ENCODE measurements at places on chromosomes 6 and 20. TPM values are rescaled to one million over a fixed set of nuclear protein-coding genes. Genes with fewer than 3 reads are reported as not detected.

The LAMA2 gene
- 0.84 TPM for total RNA-seq

DNA sequence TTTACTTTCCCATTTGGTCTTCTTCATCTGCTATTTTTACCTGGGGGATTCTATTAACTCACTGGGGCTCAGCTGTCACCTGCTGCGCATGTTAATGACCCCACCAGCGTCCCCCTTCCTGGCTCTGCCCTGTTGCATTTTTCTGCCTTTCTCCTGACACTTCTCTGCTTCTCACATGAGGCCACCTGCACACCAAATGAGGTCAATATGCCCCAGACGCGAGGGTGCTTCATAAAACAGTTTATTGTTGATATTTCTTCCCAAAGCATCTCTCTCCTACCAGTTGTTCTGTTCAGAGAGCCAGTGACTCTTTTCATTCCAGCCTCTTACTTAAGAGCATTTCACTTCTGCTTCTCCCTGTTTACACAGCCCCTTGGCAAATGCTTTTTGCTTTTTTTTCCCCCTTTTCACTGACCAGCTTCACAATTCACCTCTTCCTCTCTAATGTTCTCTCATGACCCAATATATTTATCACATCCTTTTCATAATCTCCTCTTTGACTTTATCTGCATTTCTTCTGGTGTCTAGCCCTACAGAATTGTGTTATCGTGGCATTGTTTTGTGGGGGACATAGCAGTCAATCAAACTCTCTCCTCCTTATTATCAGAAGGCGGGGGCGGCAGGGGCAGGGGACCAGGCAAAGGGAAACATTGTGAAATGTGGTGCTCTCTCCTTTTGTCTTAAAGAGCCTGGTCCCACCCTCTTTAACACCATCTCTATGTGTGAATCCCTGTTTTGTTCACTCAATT lies 545.8 kb upstream of the CITED2 start:
- DNase-seq, result no peak

DNA sequence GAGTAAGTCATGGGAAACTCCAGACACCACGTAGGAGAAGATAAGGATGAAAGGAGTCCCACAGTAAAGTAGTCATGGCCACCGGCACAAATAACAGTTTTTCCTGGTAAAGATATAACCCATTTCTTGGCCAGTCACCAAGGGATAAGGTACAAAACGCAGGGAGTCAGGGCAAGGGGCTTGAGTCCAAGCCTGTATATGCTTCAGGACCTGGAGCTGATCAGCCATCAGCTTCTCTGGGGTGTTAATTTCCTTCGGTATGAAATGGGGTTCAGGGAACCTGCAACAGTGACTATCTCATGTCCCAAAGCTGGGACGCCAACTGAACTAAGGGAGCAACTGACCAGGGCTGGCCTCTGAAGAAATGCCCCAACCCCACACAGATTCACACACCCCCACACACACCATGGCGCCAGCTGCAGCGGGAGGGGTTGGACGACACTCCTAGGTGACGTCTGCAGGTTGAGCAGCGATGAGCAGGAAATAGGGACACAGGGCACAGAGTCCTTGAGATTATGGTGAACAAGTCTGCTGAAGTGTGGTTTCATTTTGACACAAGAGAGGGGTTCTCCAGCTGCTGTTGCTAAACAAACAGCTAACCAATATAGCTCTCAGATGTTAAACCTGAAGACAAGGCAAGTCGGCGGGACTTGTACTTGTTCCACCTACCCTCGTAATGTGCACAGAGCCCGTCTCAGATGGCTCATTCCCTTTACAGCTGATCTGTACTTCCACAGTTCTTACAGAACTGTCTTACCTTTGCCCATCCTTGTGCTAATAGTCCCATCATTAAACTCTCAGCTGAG lies 7.4 kb upstream of the ADTRP start:
- DNase-seq, result no peak

DNA sequence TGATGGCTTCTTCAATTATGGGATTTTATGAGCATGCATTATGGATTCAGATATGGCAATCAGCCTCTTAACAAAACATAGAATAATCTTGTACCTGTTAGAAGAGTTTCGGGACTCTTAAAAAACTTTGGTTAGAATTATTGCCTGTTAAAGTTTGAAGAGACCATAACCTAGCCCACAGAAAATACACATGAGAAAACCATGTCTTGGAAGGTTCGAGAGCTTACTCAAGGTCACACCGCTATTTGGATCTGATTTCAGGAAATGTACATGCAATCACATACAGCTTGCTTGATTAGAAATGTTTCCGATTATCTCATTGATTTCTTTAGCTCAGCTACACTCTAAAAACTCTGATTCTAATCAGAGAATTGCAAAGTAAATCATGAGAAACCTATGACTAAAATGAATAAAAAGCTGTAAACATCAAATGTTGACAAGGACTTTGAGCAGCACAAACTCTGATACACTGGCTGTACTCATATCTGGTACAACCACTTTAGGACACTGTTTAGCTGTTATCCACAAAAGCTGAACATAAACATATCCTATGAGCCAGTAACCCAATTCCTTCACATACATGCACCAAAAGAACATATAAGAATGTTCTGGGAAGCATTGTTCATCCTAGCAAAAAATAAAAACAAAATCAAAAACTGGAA lies 16.3 kb downstream of the STX7 start:
- no peak for DNase-seq

- DNase-seq, result no peak
Measured at GRCh38 chr20:3863317-3863716, 16.7 kb downstream of the MAVS start.
